GM23248 (cell line): ENCODE measurements at places on chromosomes 1 and 21.
A peak's percentile ranks its signal among the peaks of the same experiment; 100 is the strongest.

GRCh38 chr21:44926331-44927101 is 5.8 kb upstream of the ITGB2 start:
- peak; percentile 95 for DNase-seq

DNA sequence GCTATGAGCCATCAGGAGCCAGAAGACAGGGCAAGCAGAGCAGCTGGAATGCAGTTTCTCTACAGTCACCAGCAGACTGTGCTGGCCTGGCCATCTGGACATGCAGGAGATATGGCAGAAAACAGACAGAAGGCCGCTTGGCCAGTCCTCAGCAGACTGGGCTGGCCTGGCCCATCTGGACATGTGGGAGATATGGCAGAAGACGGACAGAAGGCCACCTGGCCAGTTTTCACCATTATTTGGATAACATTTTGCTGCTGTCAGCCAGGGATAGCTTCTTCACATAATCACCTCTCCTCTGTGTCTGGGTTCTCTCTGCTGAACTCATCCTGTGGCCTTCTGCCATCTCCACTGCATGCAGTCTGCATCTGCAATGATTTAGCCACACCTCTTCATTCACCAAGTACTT is 25.0 kb upstream of the CACYBP start:
- DNase-seq = no peak

DNA sequence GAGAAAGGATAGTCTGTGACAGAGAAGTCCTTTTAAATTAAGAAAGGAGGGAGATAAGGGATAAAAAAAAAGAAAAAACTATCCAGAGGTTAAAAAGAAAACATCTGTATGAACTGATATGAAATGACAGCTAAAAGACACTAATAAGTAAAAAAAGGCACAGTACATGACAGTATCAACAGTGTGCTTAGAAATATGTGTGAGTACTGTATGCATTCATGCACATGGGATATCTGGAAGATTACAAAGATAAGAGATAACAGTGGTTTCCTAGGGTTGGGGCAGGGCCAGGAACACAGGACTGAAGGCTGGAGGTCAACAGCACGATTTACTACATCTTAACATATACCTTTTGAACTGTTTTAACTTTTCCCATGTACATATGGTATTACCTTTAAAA is 13.3 kb downstream of the PTP4A2 start:
- no peak for DNase-seq

- DNase-seq = no peak
Observed at GRCh38 chr1:227357927-227358302, 39.6 kb upstream of the CDC42BPA start.

- DNase-seq = no peak
Observed at GRCh38 chr1:226749467-226749866, 10.4 kb upstream of the ITPKB start.

DNA sequence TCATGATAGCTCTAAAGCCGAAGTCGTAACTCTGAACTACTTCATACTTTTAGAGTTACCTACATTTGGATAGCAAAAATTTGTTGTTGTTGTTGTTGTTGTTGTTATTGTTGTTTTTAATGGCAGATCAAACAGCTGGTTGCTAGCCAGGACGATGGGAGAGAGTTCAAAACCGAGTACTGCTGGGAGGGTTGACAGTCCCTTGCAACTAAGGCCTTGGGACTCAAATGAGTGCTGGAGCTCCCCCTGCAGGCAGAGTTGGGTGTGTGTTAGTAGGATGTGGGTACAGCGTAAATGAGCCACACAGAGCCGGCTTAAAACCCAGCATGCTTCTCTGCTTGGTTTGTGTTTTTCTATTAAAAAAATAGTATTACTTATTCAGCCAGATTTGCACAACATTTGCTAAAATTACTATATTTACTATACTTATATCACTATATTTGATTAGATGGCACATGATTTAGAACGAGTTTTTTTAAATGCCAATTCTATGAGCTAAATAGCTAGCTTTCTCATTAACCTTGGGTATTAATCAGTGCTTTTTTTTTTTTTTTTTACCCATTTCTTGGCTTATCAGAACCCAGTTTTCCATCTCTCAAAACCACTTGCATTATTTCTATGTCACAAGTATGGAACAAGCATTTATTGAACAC is 129.2 kb upstream of the SYT6 start:
- peak; percentile 87 for DNase-seq

GRCh38 chr21:43849532-43850299 is 15.3 kb upstream of the AGPAT3 start:
- no peak for DNase-seq

DNA sequence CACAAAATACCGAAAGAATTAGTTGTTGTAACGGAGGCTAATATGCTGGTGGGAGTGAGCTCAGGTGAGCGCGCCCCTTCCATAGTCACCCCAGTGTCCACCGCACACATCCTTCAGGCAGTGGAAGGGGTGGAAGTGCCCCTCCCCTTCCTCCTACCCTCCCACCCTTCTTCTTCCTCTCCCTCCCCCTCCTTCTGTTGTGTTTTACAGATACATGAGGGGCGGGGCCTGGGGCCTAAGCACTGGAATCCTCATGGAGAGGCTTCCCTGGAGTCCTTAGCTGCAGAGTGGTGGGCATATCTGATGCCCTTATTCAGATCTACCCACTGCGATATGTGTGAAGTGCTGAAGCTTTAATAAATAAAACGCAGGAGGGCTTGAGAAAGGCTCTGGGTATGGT is 10.3 kb upstream of the ADARB1 start:
- no peak for DNase-seq

DNA sequence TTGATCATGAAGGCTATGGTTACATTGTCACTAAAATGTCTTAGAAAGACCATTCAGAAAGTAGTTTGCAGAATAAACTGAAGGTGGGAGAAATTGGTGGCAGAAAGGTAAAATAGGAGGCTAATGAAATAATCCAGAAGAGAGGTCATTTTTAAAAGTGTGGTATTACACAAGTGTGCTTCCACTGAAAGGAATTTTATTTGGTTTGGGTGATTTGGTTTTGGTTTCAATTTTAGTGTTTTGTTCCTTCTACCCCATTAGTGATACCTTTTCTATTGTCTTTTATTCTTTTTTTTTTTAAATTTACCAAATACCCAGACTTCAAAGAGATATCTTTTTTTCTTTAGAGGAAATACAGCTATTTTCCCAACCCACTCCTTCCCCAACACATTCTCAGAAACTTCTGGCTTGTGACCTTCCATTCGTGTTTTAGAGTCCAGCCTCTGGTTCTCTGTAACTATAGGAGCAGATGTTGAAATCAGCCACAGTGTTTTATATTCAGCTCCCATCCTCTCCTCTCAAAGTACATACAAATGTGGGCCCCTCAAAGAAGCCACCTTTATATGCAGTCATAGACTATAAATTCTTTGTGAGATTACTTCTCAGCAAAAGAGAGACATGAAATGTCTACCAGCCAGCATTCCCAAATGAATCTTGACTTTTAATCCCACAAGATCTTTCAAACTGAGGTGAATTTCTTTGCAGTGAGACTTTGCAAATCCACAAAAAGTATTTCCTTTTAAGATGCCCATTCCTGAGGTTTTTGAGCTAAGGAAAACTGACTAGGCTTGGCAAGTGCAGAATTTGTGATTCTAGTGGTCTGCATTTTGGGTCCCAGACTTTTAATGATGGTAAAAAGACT is 42.0 kb upstream of the PALMD start:
- peak; percentile 27 for DNase-seq

DNA sequence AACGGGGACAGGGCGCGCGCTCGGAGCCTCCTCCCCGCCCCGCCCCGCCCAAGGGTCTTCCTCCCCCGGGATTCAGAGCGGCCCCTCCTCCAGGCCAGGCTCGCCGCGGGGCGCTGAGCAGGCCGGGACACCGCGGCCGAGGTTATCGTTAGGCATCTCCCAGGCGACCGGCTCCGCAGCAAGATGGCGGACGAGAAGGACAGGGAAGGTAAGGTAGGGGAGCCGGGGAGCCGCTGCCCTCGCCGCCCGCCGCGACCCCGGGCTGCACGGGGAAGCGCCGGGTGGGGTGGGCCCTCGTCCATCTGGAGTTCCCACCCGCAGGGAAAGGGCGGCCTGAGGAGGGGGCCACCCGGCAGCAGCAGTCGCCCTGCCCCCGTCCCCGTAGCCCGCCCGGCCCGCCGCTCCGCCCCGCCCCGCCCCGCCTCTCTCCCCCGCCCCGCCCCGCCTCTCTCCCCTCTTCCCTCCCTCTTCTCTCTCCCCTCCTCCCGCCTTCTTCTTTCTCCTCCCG is 105.9 kb upstream of the HNRNPU start:
- DNase-seq = peak; percentile 85

- DNase-seq = peak; percentile 32
Observed at GRCh38 chr1:164561007-164561406, 2.0 kb downstream of the PBX1 start.

DNA sequence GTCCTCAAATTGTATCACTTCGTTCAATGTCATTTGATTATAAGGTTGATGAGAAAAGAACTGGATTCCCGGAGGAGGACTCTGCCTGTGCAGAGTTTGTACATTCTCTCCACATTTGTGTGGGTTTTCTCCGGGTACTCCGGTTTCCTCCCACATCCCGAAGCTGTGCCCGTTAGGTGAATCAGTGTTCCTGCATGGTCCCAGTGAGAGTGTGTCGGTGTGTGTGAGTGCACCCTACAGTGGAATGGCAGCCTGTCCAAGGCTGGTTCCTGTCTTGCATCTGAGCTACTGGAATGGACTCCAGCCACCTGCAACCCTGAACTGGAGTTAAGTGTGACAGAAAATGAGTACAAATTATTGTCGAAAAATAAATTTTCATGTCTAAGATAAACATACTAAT is 92.2 kb upstream of the KCTD3 start:
- peak; percentile 4 for DNase-seq

DNA sequence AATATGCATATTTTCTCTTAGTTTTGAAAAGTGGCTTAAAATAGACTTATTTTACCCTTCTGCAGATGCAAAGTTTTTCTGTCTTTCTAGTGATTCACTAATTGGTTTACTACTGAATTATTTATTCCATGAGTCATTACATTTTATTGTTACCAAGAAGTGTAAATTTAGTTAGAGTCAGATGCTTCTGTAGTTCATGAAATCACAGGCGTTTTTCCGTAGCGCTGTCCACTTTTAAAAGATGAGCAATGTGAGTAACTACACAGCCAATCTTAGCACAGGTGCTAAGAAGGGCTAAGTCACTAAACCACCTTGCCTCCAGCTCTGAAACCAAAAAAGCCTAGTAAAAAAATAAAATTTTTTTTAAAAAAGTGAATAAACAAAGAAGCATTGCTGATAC is 24.7 kb downstream of the RGS13 start:
- peak; percentile 38 for DNase-seq

- no peak for DNase-seq
Observed at GRCh38 chr1:72434070-72434469, 151.7 kb upstream of the NEGR1 start.

DNA sequence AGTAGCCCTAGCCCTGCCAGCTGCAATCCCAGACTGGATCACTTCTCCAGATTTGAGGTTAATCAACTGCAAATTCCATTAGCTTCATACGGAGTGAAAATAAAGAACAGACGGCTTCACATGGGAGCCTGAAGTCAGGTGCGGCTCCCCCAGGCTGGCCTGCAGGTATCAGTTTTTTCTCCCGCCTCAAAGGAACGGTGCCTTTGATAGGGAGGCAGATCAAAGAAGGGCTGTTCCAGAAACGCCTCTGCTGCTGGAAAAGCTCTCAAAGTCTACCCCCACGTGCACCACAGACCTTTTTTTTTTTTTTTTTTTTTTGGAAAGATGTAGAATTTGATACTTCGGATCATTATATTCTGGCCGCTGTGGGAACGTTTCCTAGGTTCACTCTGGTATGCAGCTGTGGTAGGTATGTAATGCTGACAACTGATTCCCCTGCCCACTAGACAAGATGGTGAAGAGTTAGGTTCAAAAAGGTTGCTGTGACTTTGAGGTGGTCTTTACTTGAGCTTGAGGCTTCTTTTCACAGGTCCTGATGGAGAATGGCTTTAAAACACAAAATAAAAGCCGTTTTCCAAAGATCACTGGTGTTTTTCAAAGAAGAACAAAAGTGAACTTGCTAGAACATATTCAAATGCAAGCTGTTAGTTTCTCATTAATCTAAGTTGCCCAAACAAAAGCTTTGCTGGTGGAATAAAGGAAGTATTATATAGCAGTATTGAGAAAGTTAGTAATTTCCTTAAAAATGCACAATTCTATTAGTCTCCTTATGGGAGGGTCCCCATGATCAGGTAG is 189.0 kb upstream of the NFIA start:
- no peak for DNase-seq

- DNase-seq = peak; percentile 64
Observed at GRCh38 chr1:45686015-45686287, 382 bp downstream of the GPBP1L1 start.

DNA sequence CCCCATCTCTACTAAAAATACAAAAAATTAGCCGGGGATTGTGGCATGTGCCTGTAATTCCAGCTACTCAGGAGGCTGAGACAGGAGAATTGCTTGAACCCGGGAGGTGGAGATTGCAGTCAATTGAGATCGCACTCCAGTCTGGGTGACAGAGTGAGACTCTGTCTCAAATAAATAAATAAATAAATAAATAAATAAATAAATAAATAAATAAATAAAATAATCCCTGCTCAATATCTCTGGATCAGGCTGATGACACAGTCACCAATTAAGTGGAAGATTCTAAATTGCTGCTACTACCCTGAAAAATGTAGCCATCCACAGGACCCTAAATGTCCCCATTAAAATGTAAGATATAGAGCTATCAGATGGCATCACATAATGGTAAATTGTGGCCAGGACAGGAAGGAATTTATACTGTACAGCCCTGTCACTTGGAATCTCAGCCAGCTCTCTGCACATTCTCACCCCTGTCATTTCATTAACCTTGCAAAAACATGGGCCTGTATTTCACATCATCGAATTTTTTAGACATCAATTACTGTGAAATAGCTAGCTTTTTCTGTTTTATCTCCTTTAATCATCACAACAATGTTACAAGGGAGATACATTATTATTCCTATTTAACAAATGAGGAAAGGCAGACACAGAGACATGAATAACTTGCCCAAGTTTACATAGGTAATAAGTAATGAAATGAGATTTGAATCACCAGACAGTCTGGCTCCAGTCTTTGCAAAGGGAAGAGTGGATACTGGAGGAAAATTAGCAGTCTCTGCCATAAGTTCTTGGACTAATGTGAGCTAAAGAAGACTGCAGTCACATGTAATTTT is 56.7 kb upstream of the NTPCR start:
- DNase-seq = peak; percentile 26

DNA sequence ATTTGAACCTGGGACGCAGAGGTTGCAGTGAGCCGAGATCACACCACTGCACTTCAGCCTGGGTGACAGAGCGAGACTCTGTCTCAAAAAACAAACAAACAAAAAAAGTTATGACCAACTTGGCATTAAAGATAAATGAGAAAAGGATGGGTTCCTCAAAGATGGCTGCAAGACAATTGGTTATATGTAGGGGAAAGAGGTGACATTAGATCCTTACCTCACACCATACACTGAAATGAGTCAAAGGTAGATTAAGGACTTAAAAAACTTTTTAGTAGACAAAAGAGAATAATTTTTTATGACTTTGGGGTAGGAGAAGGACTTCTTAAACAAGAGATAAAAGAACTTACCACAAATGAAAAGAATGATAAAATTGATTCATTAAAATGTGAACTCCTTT is 74.5 kb downstream of the SYF2 start:
- no peak for DNase-seq

- DNase-seq = peak; percentile 84
Observed at GRCh38 chr1:218209351-218209861, 75.7 kb upstream of the RRP15 start.

- DNase-seq = no peak
Observed at GRCh38 chr1:157030728-157031127, 14.8 kb downstream of the ARHGEF11 start.
